ENCODE measurements at places on chromosomes 16 and 17.

DNA sequence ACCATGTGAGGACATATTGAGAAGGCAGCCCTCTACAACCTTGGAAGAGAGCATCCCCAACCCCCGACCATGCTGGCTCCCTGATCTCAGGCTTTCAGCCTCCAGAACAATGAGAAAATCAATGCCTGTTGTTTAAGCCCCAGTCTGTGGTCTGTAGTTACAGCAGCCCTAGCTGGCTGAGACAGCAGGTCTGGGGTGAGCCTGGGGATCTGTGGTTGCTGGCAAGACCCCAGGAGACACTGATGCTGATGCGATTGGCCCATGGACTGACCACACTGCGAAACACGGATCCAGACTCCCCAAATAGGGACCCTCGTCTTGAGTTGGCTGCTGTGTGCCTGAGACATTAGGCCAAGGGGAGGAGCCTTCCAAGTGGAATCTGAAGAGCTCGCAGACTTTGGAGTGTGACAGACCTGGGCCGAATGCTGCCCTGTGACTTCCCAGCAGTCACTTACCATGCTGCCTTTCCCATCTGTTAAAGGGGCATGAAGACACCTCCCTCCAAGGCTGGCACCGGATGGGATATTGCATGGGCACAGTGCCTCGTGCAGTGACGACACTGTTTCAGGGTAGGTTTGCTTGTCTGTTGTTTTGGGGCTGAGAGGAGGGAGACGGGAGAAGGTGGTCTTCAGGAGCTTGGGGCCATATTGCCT is 147.8 kb upstream of the RPL38 start:
- no peak for DNase-seq

GRCh38 chr16:67198238-67198734 is 645 bp upstream of the ELMO3 start:
- DNase-seq = no peak

GRCh38 chr17:48444516-48445247 is 14.7 kb upstream of the SKAP1 start:
- no peak for DNase-seq

DNA sequence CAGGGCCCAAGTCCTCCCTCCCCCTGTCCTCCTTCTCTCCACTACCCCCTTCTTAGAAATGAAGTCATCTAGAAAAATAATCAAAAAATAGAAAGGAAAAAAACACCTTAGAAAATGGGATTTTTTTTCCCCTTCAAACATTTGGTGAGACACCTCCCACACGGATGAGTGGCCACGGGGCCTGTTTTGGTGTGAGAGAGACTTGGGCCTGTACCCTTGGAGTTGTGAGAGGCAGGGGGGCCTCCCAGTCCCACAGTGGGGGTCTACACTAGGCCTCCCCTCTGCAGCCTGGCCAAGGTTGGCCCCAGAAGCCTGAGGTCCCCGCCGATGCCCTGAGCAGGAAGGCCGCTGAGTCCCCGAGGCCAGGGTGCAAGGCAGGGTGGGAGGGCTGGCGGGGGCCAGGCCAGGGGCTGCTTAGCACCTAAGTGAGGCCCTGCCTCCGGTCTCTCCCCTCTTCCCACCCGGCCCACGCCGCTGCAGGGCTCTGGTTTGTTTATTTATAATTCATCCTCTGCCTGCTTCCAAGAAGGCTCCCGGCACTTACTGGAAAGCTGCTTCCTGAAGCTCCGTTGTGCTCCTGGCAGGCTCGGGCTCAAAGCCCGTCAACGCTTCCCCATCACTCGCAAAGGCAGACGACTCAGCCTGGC is 26.4 kb downstream of the NPTX1 start:
- DNase-seq = no peak

DNA sequence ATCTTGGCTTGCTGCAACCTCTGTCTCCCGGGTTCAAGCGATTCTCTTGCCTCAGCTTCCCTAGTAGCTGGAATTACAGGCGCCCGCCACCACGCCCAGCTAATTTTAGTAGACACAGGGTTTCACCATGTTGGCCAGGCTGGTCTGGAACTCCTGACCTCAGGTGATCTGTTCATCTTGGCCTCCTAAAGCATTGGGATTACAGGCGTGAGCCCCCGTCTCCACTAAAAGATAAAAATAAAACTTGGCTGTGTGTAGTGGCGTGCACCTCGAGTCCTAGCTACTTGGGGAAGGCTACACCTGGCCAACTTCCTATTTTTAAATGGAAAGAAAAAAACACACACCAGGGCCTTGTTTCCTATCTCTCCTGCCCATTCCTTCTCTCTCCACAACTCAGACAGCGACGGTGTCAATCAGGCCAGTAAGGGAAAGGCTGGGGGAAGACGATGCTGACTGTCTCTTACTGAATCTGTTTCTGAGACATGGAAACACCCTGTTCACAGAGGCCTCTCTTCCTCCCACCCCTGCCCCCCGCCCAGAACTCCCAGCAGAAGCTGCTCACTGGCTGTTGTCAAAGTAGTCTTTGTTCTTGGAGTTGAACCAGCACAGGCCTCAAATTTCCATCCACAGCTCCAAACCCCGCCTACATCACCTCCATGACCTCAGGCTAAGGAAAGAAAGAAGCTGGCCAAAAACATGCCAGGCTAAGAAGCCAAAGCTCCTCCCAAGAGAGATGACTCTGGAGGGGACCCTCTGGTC is 96.6 kb downstream of the NXN start:
- DNase-seq = no peak

- no peak for DNase-seq
Observed at GRCh38 chr16:26606381-26607150, 460.2 kb upstream of the C16orf82 start.

DNA sequence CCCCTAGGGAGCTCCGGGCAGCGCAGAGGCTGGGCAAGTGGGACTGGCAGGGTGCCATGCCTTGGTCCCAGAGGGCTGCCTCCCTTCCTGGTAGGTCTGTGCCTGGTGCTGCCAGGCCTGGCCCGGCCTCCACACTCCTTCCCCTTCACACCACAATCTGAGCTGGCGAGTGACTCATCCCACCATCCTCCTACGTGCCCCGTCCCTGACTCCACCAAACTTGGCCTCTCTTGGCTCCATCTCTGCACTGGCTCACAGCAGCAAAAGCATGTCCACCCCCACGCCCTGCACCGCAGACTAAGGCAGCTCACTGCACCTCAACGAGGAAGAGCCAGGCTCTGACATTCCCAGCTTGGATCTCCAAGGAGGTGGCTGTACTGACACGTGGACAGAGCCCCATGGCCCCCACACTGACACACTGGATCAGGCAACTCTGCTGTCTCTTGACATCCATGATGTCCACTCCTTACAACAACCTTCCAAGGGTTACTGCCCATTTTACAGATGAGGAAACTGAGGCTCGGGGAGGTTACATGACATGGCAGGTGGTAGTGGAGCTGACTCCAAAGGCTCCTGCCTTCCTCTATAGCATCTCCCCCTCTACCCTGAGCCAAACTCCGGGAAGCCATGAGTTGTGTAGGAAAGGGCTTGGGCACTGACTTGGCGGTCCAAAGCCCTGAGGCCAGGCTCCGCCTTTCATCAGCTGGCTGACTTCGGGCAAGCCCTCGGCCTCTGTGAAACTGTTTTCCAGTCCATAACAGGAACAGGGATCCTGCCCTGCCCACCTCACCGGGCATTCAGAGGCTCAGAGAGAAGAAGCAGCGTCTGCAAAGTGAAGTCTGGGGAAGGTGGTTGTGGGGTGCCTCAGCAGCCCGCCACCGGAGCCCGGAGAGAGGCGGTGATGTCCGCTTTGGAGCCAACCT is 20.1 kb upstream of the KRT19 start:
- DNase-seq = peak; percentile 64

GRCh38 chr17:33012522-33013033 is 20.9 kb downstream of the SPACA3 start:
- DNase-seq = no peak

- no peak for DNase-seq
Observed at GRCh38 chr17:64399071-64399766, 8.6 kb upstream of the PECAM1 start.

- peak; percentile 87 for DNase-seq
Observed at GRCh38 chr17:44779211-44780025, 20.6 kb downstream of the ADAM11 start.
